Kidney (tissue), 22 donors: ENCODE measurements at places on chromosomes 4 and X.

GRCh38 chr4:24511371-24512063, 72.8 kb downstream of the DHX15 start:
- no peaks in the 10 kb centered on the region for H3K4me1 ChIP-seq
- no peak overlapping the region for H3K27ac ChIP-seq
- no peaks in the 10 kb centered on the region for H3K36me3 ChIP-seq
- H3K4me3 ChIP-seq, result no peak overlapping the region
- DNase-seq, result peak; percentile 33
- no peaks in the 10 kb centered on the region for H3K27me3 ChIP-seq

- H3K27me3 ChIP-seq, result no peaks in the 10 kb centered on the region
- H3K4me1 ChIP-seq, result no peaks in the 10 kb centered on the region
- DNase-seq, result no peak
- H3K36me3 ChIP-seq, result no peaks in the 10 kb centered on the region
- H3K4me3 ChIP-seq, result no peak overlapping the region
Measured at GRCh38 chr4:160213366-160213765, 1110.5 kb downstream of the RAPGEF2 start.

DNA sequence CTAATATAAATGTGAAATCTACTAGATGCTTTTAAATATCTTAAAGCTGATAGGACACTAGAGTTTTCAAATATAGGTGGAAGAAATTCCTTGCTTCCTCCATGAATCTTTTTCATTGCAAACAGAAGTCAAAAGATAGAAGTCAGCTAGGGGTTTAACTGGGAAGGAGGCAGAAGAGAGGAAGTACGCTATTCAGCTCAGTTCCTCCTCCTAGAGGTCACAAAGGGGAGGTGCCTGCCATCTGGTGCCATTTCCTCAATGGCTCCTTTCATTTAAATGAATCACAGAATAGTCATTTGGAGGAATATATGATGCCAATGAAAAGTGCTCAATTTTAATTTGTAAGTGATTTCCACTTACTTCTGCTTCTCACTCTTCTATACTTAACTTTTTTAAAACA, 8.5 kb downstream of the COL25A1 start:
- no peak overlapping the region for H3K27ac ChIP-seq
- H3K36me3 ChIP-seq, result no peaks in the 10 kb centered on the region
- H3K4me3 ChIP-seq, result no peak overlapping the region
- no peak for DNase-seq

- no peak overlapping the region for H3K27ac ChIP-seq
- H3K27me3 ChIP-seq, result no peaks in the 10 kb centered on the region
- H3K4me3 ChIP-seq, result no peak overlapping the region
- H3K4me1 ChIP-seq, result no peaks in the 10 kb centered on the region
- DNase-seq, result no peak
Measured at GRCh38 chrX:5122181-5122678, 1106.4 kb downstream of the NLGN4X start.

DNA sequence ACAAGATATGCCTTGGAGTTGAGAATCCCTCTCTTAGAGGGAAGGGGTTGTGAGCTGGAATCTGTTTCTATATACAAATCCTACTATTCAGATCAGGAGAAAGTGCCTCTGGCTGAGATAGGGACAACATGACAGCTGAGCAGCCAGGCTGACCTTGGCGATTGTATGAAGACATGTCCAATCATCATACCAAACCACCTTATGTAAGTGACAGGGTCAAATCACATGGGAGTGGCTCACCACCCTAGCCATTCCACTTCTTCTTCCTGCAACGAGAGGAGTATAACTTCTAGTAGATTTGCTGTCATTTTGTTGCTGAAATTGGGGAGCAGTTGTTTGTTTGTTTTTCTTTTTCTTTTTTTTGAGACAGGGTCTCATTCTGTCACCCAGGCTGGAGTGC, 48.3 kb upstream of the TMEM150C start:
- H3K27me3 ChIP-seq, result no peaks in the 10 kb centered on the region
- DNase-seq, result no peak
- H3K4me3 ChIP-seq, result no peak overlapping the region
- H3K4me1 ChIP-seq, result no peaks in the 10 kb centered on the region
- no peaks in the 10 kb centered on the region for H3K36me3 ChIP-seq

DNA sequence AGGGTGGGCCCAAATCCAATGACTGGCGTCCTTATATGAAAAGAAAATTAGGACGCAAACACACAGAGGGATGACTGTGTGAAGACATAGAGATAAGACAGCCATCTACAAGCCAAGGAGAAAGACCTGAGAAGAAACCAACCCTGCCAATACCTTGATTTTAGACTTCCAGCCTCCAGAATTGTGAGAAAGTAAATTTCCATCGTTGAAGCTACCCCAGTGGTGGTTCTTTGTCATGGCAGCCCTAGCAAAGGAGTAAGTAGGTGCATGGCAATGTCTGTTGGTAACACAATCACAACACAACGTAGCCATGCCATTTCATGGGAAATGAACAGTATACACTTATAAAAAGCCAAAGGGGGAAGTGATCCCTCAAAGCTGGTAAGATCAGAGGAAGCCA, 25.3 kb downstream of the SMIM20 start:
- no peaks in the 10 kb centered on the region for H3K27me3 ChIP-seq
- H3K27ac ChIP-seq, result no peak overlapping the region
- H3K36me3 ChIP-seq, result no peaks in the 10 kb centered on the region
- H3K4me3 ChIP-seq, result no peak overlapping the region

GRCh38 chr4:79886557-79886956, 186.5 kb downstream of the ANTXR2 start:
- H3K27ac ChIP-seq, result no peak overlapping the region
- DNase-seq, result no peak
- H3K36me3 ChIP-seq, result no peaks in the 10 kb centered on the region
- no peak overlapping the region for H3K4me3 ChIP-seq
- no peaks in the 10 kb centered on the region for H3K4me1 ChIP-seq
- H3K27me3 ChIP-seq, result no peaks in the 10 kb centered on the region

DNA sequence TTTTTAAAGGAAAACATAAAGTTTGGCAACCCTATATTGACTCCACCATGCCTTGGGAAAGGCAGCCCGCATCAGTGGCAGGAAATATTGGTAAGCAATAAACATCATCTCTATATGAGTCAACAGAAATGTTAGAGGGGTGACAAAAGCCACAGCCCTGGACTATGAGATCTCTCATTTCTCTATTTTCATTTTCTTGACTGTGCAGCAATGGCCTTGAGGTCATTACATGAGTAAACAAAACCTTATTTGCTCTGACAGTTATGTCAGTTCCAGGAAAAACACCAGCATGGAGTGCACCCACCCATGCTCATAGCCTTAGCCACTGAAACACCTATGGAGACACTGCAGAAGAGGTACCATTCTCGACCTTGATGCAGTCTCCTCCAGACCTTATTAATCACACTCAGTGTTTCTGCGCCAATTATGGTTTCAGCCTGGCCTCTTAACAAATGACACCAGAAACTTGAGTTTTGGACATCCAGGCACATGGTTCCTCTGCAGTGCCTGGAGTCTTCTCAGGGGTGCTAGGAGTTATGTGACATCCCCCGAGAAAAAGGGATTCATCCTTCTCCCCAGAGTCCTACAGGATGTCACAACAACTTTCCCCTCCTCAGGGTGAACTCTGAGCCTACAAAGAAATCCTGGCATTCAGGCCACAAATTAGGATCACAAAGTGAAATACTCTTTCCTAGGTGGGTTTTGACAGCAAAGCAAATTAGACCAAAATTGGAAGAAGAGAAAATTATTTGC, 16.0 kb upstream of the HPGD start:
- H3K4me1 ChIP-seq, result peaks cover 9% of the 10 kb centered on the region
- no peaks in the 10 kb centered on the region for H3K36me3 ChIP-seq

DNA sequence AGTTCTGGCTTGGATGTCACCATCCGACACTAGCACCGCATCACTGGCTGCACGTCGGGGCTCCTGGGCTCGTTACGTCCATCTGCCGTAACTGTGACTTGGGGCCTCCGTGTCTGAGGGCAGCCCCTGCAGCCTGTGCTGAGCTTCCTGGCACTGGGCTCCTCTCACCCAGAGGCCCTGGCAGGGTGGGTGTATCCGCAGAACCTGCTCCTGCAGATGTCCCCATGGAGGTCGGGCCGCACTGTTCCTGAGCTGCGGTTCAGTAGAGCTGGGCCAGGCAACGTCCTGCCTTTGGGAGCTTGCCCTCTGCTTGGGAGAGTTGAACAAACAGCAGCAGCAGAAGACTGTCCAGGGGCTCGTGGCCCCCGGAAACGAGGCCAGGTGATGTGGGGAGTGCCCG, 71.4 kb downstream of the RGS12 start:
- H3K27me3 ChIP-seq, result no peaks in the 10 kb centered on the region
- no peaks in the 10 kb centered on the region for H3K36me3 ChIP-seq
- H3K4me1 ChIP-seq, result peaks cover 5% of the 10 kb centered on the region
- no peak overlapping the region for H3K4me3 ChIP-seq
- H3K27ac ChIP-seq, result no peak overlapping the region

DNA sequence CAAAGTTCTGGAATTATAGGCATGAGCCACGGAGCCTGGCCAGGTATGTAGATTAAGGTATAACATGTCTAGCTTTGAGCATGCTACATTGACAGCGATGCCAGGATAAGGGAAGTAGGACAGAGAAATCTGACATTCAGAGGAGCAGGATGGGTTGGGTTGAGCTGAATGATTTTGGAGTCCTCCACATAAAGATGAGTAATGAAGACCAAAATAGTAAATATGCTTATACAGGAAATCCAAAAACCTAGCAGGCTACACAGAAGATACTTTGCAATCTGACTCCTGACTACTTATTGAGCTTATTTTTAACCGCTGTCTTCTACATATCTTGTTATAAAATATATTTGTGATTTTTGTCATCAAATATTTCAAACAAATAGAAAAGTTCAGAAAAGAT, 69.7 kb downstream of the PDGFC start:
- H3K4me1 ChIP-seq, result no peaks in the 10 kb centered on the region
- H3K4me3 ChIP-seq, result no peak overlapping the region
- no peak overlapping the region for H3K27ac ChIP-seq
- no peaks in the 10 kb centered on the region for H3K27me3 ChIP-seq
- no peak for DNase-seq
- H3K36me3 ChIP-seq, result no peaks in the 10 kb centered on the region

- H3K4me3 ChIP-seq, result no peak overlapping the region
- no peak overlapping the region for H3K27ac ChIP-seq
- H3K4me1 ChIP-seq, result no peaks in the 10 kb centered on the region
- no peaks in the 10 kb centered on the region for H3K27me3 ChIP-seq
- no peak for DNase-seq
Measured at GRCh38 chr4:109939190-109939589, 26.5 kb downstream of the EGF start.
